Stimulated activated CD4-positive, alpha-beta T cell treated with anti-CD3 and anti-CD28 coated beads, TNF-alpha, amount 100 ng/mL, for 1 hour (primary cell): ENCODE measurements at places on chromosomes 7 and 10.

DNA sequence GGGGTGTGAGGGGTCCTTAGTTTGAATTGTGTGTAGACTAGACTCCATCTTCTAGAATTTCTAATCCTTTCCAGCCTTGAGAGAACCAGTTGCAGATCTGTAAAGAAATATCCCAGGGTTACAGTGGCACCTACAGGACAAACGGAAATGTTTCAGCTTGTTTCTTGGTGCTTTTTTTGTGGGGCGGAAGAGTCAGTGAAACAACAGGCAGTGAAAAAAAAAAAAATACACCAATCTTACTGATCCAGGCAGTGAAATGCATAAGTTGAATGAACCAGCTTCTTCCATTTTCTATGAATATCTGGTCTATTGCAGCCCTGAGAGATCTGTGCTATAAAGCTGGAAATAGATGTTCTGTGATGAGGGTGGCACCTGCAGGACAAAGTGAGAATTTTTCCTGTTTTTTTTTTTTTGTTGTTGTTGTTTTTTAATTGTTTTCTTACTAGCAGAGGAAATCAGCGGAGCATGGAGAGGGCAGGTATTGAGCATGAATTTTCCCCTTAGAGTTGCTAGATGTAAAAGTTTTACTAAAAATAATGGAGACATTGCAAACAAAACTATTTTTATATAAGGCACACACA is 81.9 kb upstream of the DYNC1I1 start:
- DNase-seq = no peak

DNA sequence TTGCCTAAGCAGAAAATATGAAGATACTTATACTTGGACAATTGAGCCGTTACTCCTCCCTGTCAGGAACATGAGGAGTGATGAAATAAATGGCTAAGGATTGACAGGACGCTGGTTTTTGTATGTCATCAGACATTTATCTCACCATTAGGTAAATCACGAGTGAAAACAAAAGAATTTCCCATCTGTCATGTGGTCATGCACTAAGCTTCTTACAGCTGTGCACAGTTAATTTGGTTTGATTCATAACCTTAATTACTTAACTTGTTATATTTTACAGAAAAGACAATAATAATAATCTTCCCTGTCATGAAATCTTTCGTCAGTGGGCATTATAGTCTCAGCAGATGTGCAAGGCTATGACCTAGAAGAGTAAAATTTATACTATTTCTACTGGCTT is 266.5 kb downstream of the HGF start:
- no peak for DNase-seq

DNA sequence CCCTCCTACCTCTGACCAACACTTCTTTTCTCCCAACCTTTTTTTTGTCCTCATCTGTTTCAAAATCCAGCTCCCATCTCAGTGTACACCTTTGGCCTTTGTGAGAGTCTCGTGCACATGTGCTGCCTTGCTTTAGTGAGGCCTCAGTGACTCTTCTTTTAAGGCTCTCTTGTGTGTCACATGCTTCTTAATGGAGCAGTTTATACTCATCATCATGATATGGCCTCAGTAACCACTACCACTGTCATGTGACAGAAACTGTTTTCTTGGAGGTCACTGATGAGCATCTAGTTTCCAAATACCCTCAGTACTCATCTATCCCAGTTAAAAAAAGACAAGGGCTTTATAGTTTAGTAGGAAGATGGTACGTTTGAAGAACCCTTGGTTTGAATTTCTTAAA is 8.1 kb upstream of the ARHGAP22 start:
- no peak for DNase-seq

- no peak for DNase-seq
These were observed 34.5 kb upstream of the DIP2C start for GRCh38 chr10:723973-724372.

DNA sequence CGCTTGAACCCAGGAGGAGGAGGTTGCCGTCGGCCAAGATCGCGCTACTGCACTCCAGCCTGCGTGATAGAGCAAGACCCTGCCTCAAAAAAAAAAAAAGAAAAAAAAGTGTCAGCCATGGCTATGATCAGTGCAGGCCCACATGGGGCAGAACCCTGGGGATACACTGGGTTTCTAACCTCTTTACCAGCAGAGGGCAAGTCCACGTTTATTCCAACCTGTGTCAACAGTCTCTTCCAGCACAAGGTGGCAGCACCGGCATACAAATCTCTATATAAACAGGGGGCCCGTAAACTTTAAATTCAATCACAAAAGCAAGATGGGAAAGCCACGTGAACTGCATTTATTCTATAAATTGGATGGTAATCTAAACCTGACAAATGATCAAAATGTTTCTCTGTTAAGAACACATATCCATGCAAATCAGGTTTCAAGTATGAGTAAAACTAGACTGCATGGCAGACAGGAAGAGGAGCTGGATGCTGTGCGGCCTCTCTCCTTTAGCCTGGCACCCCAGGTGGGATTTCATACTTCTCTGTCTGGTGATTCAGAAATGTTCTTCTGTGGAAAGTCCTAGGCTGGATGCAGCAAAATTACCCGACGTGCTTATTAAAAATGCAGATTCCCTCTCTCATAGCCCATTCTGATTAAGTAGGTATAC is 60.0 kb upstream of the STEAP1B start:
- DNase-seq = no peak

GRCh38 chr10:103819493-103819892 is 35.9 kb downstream of the SH3PXD2A start:
- no peak for DNase-seq

- no peak for DNase-seq
These were observed 46.5 kb upstream of the CYCS start for GRCh38 chr7:25171516-25171915.

DNA sequence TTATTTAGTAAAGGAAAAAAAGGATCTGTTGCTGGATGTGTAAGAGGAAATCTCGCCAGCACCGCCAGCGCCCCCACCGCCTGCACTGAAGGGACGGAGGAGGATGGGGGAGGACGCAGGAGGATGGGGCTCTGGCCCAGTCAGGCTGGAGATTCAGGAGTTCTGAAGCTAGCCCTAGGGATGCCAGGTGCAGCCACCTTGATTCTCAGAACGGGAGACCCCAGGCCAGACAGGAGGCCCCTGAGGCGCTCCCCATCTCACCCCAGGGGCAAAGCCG is 1.3 kb downstream of the CAMK2B start:
- DNase-seq = no peak

DNA sequence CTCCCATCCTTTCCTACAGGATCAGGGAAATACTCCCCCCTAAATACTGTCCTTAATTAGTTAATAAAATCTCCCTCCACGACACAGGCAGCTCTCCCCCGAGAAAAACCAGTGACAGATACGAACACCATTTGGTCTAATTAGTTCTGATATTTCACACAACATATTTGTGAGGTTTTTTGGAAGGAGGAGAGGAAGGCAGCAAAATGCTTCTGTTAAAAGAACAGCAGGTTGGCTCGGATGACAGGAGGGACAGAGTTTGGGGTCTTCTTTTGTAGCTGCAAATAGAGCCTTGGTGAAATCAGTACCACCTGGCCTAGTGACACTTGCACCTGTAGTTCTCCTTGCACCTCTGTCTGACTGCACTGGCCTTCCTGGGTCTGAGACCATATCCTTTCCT is 507.0 kb downstream of the PLXNA4 start:
- no peak for DNase-seq

GRCh38 chr10:30160271-30160982 is 101.0 kb upstream of the JCAD start:
- DNase-seq = no peak

DNA sequence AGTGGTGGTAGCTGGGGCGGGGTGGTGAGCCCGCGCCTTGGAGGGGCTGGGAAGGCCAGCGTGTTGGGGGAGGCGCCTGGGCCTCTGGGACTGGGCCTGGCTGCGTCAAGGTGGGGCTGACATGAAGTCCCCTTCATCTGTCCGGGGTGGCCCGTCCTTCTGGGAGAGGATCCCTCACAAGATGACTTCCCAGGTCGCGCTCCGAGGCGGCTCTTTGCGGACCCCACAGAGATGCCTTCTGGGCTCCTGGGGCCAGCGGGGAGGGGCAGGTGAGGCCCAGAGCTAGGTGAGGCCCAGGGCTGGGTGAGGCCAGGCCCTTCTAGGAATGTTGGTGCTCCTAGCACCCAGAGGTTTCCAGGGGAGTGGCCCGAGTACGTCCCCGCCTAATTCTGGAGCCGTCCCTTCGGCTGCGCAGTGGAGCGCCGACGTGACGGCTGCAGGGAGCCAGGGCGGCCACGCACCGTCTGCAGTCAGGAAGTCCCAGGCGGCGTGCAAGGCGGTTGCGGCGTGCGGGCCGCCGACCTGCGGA is 58.2 kb upstream of the NUPR2 start:
- DNase-seq = no peak

- no peak for DNase-seq
These were observed 174 bp downstream of the ADCY1 start for GRCh38 chr7:45574416-45574668.

GRCh38 chr10:70956029-70956759 is 67.8 kb upstream of the PCBD1 start:
- DNase-seq = no peak

DNA sequence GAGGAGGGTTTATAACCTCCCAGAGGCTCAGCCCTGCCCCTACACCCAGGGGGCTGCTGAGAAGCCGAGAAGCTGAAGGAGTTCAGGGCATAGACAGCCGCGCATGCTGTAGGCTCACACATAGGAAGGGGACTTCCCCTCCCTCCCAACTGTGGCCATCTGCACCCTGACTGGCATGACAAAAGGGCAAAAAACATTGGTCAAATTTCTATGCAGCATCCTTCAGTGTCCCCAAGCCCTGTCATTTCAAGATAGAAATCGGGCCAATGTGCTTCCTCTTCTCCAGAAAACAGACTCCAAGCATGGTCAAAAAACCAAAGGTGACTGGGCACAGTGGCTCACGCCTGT is 55.9 kb upstream of the MYL10 start:
- no peak for DNase-seq

DNA sequence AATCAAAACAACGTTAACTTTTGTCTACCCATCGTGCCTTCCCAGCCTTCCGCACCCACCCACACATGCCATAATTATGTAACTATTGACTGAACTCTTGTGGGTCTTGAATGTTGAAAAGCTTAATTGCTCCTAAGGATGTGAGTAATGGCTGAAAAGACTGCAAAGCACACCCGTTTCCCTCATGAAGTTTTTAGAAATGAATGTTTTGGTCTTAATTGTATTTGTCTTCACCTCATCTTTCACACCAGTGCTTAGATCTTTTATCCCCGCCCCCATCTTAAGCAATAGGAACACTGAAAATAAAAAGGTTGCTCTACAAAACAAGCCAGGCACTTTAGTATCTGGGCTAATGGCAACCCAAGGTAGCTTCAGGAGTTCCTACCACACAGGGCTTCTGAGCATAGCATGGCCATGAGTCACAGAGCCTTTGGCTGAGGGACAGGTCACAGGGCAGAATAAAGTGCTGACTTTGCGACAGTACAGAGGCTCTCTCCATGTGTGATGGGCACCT is 690.5 kb downstream of the PARD3 start:
- no peak for DNase-seq

DNA sequence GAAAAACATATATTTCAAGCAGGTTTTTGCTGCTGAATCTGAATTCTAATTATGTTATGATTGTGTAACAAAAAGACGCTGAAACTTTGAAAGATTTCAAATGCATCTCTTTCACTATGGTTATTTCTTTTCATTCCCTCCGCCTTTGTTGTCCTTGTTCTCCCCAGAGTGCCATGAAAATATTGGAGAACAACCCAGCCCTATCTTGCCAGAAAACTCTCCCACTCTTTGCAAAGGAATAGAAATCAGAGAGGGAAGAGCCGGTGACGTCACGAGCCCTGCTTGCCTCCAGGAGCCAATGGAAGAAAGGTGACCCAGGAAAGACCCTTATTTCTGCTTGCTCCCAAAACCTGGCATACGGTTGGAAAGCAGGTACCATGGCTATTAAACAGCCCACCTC is 3.4 kb downstream of the GFRA1 start:
- DNase-seq = no peak

DNA sequence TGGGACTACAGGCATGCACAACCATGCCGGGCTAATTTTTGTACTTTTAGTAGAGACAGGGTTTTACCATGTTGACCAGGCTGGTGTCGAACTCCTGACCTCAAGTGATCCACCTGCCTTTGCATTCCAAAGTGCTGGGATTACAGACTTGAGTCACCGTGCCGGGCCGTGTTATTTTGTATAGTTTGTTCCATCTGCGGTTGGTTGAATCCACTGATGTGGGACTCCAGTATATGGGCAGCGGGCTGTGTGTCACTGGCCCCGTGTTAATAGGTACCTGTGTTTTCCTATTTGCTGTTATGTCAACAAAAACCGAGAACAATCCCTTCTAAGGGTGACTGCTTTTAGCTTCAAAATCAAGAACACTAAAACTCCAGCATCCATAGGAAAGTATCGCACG is 297.6 kb upstream of the PITRM1 start:
- no peak for DNase-seq

GRCh38 chr7:154916381-154916780 is 86.5 kb downstream of the PAXIP1 start:
- no peak for DNase-seq

GRCh38 chr7:134371536-134371935 is 54.8 kb upstream of the SLC35B4 start:
- DNase-seq = no peak

GRCh38 chr7:22248111-22248809 is 108.7 kb downstream of the RAPGEF5 start:
- DNase-seq = no peak

DNA sequence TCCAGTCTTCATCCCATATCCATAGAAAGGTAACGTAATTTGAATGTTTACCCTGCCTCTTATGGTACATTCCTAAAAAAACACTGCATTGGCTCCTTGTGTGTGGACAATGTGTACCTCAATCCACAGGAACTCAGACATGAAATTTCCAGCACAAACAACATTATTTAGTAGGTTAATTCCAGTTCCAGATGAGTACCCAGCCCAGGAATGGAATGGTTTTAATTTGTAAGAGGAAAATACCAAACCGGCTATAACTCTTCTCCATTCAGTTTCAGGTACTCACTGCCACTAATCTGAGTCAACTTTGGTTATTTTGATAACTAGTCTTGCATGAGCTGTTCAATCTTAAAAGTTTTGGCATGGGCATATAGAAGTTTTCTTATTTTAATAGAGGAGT is 39.0 kb downstream of the TFPI2 start:
- no peak for DNase-seq

DNA sequence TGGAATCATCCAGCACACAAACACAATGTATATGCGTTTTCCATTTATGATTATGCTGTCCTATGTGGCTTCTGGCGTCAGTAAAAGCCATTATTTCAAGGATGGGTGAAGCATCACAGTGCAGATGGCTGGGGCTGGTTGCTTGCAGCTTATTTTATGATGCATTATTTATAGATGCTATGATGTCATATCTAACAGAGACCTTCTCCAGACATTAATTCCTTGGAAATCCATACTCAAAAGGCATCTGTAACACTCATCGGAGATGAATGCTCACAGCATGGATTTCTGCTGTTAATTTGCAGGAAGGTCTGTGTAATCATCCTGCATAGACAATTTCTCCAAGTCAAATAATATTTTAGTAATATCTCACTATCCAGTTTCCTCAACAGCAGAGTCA is 7.2 kb downstream of the RGS10 start:
- no peak for DNase-seq

DNA sequence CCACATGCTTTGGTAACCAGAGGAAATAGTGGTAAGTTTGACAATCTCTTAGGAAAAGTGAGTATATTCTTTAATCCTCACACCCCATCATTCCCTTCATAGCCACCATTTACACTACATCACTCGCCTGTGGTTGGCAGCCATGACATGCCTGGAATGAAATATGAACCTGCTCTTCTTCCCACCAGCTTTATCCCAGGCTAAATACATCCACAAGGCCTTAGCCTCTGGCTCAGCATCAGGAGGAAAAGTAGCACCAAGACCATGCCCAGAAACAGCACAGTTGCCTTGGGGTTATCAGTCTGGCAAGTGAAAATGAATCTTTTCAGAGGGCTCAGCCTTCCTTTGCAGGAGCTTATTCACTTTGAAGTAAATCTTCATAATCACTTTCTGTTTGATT is 40.3 kb downstream of the SGCE start:
- no peak for DNase-seq
